Tibial nerve (tissue), 4 donors: ENCODE measurements at places on chromosomes 6 and 20. TPM values are rescaled to one million over a fixed set of nuclear protein-coding genes. Genes with fewer than 3 reads are reported as not detected.

NOTCH4 gene
- 26.0 TPM for total RNA-seq

TREM1 gene
- total RNA-seq, result 1.1 TPM

CD83 gene
- 4.2 TPM for total RNA-seq

WFDC10B gene
- not detected for total RNA-seq

ADAM33 gene
- 322 TPM for total RNA-seq
